ENCODE measurements at places on chromosomes 3 and 15.

DNA sequence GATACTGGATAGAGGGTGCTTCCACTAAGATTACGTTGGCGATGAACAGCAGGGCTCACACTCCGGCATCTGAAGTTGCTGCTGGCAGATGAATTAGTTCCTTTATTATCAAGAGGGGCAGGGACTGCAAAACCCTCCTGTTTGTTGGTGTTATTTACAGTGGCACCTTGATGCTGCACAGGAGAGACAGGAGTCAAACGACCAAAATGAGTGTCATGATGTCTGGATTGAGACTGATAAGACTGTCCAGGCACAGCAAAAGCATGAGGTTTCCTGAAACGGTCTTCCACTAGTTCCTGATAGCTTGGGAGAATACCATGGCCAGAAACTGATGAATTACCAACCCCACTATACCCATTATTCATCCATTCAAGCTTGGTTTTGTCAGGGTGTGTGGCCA, 100.8 kb upstream of the NEDD4 start:
- H3K4me3 ChIP-seq: no peak overlapping the region
- DNase-seq: no peak
- peaks cover 6% of the 10 kb centered on the region for H3K4me1 ChIP-seq
- H3K36me3 ChIP-seq: peaks cover 33% of the 10 kb centered on the region
- no peak overlapping the region for H3K27ac ChIP-seq
- no peaks in the 10 kb centered on the region for H3K27me3 ChIP-seq

GRCh38 chr15:69848096-69848495, 249.6 kb downstream of the TLE3 start:
- no peak overlapping the region for H3K4me3 ChIP-seq
- H3K27me3 ChIP-seq: peaks cover 43% of the 10 kb centered on the region
- DNase-seq: no peak

DNA sequence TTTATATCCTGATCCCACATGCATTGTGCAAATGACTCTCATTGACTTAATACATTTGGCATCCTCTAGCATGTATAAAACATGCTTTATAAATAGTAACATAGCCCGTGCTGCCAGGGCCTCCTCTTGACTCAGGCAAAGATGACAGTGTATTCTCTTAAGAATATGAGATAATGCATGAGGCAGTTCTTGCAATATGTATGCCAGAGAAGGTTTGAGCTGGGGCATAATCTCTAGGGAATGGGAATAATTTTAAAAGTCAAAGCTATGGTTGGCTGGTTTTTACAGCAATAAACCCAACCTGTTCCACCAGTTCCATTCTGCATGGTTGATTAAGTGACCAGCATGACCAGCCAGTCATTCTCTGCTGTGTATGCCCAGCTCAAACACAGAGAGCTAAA, 179.0 kb upstream of the PFN2 start:
- no peaks in the 10 kb centered on the region for H3K4me1 ChIP-seq
- H3K4me3 ChIP-seq: no peak overlapping the region

DNA sequence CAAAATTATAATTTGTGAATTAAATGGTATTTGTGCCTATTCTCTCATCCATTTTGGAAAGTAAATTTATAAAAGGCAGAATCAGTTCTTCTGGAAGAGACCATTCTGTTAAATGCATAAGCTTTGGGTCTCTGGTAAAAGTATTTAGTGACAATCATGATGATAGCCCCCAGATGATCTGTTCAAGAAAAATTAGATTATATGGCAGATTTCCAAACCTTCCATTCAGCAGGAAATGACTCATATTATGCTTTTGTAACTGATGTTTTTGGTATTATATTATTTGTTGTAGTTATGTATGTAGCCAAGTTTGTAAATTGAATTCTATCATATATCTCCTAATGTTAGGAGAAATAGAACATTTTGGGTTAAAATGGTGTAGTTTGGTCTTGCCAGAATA, 340.8 kb upstream of the DPH6 start:
- no peaks in the 10 kb centered on the region for H3K36me3 ChIP-seq
- H3K27me3 ChIP-seq: no peaks in the 10 kb centered on the region
- no peaks in the 10 kb centered on the region for H3K4me1 ChIP-seq
- no peak overlapping the region for H3K27ac ChIP-seq
- H3K4me3 ChIP-seq: no peak overlapping the region

- H3K4me1 ChIP-seq: peaks cover 53% of the 10 kb centered on the region
- no peak for DNase-seq
- H3K4me3 ChIP-seq: peak overlapping the region; percentile 61
Measured at GRCh38 chr15:28920781-28921331, 35.1 kb downstream of the APBA2 start.

DNA sequence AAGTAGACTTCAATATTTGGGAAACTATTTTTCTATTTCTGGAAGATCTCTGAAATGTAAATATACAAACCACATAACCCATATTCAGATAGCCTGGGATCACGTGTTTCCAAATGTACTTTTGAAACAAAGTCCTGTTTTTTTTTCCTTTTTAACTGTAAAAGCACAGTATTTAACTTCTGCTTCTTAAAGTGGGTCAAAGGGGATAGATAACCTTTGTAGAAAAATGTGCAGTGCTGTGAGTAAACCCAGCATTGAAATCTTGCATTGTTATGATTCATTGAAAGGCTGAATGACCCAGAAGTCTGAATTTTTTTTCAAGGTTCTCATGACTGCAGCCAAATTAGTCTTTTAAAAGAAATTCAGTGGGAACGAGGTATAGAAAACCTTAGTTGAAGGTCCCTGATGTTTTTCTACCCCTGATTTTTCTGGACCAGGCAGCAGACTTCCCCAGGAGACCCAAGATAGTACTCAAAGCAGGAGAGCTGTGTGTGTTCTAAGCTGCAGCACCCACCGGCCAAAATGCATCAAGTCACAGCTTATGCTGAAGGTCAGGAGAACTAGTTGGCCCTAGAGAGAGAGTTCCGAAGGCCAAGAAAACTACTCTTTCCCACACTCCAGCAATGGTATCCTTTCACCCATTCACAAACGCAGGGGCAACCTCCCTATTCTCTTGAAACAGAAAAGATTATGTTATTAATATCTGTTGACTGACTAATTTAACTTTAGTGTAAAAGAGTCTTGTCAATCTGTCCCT, 43.6 kb upstream of the APH1B start:
- peak overlapping the region; percentile 39 for H3K4me3 ChIP-seq
- H3K27ac ChIP-seq: peak overlapping the region; percentile 84
- peaks cover 14% of the 10 kb centered on the region for H3K36me3 ChIP-seq

DNA sequence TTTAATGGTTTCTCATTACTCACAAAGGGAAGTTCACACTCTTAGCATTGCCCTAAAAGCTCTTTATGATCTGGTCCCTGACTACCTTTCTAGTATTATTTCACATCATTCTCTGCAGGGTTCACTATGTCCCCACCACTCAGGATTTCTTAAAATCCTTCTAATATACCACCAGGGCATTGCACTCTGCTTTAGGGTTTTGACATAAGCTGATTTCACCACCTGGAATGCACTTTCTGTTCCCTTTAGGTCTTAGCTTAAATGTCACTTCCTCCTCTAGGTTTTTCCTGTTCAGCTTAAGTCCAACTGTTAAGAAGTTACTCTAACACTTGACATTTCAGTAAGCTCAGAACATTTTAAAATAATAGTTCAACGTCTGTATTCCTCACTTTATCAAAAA, 81.7 kb downstream of the HCN4 start:
- DNase-seq: no peak
- H3K27ac ChIP-seq: no peak overlapping the region
- H3K4me1 ChIP-seq: no peaks in the 10 kb centered on the region
- no peak overlapping the region for H3K4me3 ChIP-seq
- H3K27me3 ChIP-seq: no peaks in the 10 kb centered on the region

GRCh38 chr15:89665449-89666181, 10.3 kb upstream of the KIF7 start:
- no peaks in the 10 kb centered on the region for H3K36me3 ChIP-seq
- H3K27ac ChIP-seq: no peak overlapping the region
- no peak for DNase-seq
- H3K4me3 ChIP-seq: no peak overlapping the region
- peaks cover 45% of the 10 kb centered on the region for H3K27me3 ChIP-seq
- H3K4me1 ChIP-seq: no peaks in the 10 kb centered on the region

GRCh38 chr3:46119253-46119652, 88.9 kb downstream of the CCR1 start:
- H3K27ac ChIP-seq: no peak overlapping the region
- H3K4me1 ChIP-seq: peaks cover 16% of the 10 kb centered on the region
- DNase-seq: no peak
- H3K27me3 ChIP-seq: no peaks in the 10 kb centered on the region
- no peaks in the 10 kb centered on the region for H3K36me3 ChIP-seq

- H3K36me3 ChIP-seq: no peaks in the 10 kb centered on the region
- peaks cover 46% of the 10 kb centered on the region for H3K27me3 ChIP-seq
- H3K27ac ChIP-seq: no peak overlapping the region
- H3K4me1 ChIP-seq: peaks cover 24% of the 10 kb centered on the region
- H3K4me3 ChIP-seq: peak overlapping the region; percentile 49
Measured at GRCh38 chr3:129001806-129002572, 885 bp downstream of the EFCC1 start.

DNA sequence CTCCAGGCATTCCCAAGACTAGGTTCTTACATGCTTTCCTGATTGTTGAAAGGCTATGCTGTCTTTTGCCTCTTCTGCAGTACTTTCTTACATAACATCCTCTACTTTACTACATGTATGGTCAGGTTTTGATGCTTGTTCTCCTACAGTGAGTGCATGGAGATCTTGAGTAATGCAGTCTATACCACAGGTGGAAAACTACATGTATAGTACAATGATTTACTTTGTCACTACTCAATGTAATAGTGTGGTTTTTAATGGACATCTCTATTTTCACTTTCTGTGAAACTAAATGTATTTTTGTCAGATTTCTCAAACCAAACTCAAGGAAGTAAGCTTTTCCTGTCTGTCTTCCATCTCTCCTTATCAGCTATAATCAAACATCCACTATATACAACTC, 657.0 kb downstream of the TUSC7 start:
- no peak for DNase-seq
- no peaks in the 10 kb centered on the region for H3K27me3 ChIP-seq
- H3K27ac ChIP-seq: no peak overlapping the region
- H3K4me3 ChIP-seq: no peak overlapping the region

GRCh38 chr3:107206945-107207344, 170.3 kb upstream of the CCDC54 start:
- H3K27me3 ChIP-seq: peaks cover 16% of the 10 kb centered on the region
- H3K27ac ChIP-seq: no peak overlapping the region
- DNase-seq: no peak
- no peaks in the 10 kb centered on the region for H3K4me1 ChIP-seq
- H3K4me3 ChIP-seq: no peak overlapping the region

GRCh38 chr3:59502806-59503205, 453.0 kb upstream of the CFAP20DC start:
- no peaks in the 10 kb centered on the region for H3K4me1 ChIP-seq
- no peaks in the 10 kb centered on the region for H3K27me3 ChIP-seq
- DNase-seq: no peak
- no peak overlapping the region for H3K27ac ChIP-seq
- H3K4me3 ChIP-seq: no peak overlapping the region

DNA sequence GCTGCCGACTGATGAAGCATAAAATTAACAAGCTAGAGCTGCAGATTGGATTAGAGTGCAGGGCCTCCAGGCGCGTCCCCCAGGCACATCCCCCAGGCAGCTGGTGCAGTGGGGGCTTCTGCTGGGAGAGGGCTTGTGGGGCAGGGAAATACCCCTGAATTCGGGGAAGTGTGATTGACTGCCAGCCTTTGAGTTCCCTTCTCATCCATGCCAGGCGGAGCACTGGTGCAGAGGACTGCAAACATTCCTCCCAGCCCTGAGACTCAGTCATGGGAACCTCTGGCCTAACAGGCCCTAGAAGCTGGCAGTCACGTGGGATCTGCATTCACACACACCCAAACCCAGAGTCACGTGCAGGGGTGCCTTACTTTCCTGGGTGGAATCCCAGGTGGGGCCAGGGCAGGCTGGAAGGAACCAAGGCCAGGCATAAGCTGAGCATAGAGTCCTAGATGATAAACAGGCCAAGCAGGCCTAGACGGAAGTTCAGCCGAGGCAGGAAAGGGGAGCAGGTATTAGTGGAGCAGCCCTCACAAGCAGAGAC, 46.2 kb upstream of the SEC22A start:
- peak overlapping the region; percentile 38 for H3K27ac ChIP-seq
- H3K4me1 ChIP-seq: peaks cover 4% of the 10 kb centered on the region
- H3K4me3 ChIP-seq: no peak overlapping the region
- H3K36me3 ChIP-seq: peaks cover 1% of the 10 kb centered on the region
- DNase-seq: peak; percentile 7

- no peak overlapping the region for H3K4me3 ChIP-seq
- H3K4me1 ChIP-seq: peaks cover 33% of the 10 kb centered on the region
- DNase-seq: no peak
- no peaks in the 10 kb centered on the region for H3K27me3 ChIP-seq
Measured at GRCh38 chr3:48034000-48034516, 17.8 kb upstream of the MAP4 start.

DNA sequence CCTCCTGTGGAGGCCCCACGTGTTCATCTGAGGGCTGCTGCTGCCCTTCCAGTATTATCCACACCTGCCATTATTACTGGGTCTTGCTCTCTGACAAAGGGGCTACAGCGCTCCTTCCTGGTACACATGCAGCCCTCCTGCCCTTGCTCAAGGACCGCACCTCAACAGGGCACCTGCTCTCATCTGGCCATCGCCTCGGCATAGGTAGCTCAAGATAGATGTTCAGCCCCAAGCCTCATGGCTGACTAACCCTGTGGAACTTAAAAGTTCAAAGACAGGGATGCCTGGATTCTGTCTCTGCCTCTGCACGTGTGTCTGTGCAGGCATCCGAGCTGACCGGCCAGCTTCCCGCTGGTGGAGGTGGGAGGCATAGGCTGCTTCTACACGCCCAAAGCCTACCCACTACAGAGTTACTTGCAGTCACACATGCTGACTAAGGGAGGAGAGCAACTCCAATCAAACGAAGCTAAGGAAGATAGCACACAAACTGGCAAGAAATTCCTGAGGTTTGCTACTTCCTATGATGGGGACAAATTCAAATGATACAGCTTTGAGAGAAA, 152.5 kb upstream of the ATP10A start:
- no peak for DNase-seq
- H3K27ac ChIP-seq: no peak overlapping the region
- H3K36me3 ChIP-seq: no peaks in the 10 kb centered on the region
- H3K4me1 ChIP-seq: no peaks in the 10 kb centered on the region
- H3K4me3 ChIP-seq: no peak overlapping the region

- H3K27ac ChIP-seq: no peak overlapping the region
- no peaks in the 10 kb centered on the region for H3K36me3 ChIP-seq
- no peaks in the 10 kb centered on the region for H3K27me3 ChIP-seq
- peaks cover 8% of the 10 kb centered on the region for H3K4me1 ChIP-seq
Measured at GRCh38 chr3:177055605-177056571, 141.4 kb downstream of the TBL1XR1 start.

Data from central memory CD8-positive, alpha-beta T cell (primary cell).